Activated naive CD8-positive, alpha-beta T cell treated with anti-CD3 and anti-CD28 coated beads, Interleukin-2, amount 10 ng/mL, durations not matched to agents 7 days and 5 days (primary cell): ENCODE measurements at places on chromosomes 1 and 21.

DNA sequence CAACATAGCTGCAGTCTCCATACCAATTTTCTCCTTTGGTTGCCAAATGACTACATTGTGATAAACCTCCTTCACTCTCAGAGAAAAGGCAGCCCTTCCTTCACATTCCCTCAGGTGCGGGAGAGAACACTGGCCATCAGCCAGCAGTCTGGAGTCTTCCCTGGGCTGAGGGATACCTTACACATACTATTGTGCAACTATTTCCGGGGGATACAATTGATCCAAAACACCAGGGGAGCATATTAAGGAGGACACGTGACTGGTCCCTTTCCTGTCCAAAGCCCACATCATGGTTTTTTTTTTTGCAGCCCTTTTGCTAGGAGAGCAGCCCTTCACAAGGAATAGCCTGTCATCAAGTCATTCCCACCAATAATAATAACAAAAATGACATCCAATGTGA, 172.1 kb upstream of the ZRANB2 start:
- no peak for DNase-seq

GRCh38 chr1:916173-917075, 7.3 kb upstream of the SAMD11 start:
- DNase-seq = no peak

DNA sequence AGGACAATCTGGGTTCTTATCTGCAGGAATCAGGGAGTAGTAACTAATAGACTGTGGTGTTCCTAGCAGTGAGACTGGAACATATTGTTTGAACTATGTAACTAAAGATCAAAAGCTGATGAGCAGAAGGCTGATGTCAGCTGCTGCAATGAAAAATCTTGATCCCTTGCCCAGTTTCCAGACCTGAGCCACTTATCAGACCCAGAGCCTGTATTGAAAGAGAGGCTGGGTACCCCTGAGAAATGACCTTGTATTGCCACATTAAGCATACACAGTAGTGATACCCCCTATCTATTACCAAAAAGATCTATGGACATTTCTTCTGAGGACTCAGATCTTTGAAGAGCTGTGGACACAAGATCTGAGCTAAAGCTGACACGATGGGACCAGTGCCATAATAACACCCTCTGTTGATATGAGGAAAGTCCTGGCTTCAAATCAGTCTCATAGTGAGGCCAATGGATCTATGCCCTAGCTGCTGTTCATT, 178.0 kb upstream of the GALNT2 start:
- DNase-seq = no peak

DNA sequence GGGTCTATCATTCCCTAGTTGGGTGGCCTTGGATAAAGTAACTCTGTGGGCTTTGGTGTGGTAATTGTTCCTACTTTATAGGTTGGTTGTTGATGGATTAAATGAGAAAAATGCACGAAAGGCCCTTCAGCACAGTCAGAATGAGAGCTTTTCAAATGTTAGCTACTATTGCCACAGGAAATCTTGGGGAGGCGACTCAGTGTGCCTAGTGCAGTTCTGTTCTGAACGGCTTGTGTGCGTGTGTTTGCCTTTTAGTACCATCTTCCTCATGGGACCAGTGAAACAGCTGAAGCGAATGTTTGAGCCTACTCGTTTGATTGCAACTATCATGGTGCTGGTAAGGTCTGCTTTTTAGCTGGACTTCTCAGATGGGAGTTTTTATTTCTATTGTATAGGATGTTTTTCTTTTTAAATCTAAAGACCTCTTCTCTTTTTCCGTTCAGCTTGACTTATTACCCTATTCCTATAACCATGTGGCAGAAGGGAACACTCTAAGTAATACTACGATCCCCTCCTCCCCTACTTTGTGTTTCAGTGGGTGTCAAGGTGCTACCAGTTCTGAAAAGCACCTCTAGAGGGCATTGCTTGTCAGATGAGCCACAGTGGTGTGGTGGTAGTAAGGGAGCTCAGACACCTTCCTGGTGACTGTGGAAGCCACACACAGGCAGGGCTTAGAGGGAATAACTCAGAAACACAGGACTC, 9.2 kb downstream of the SFT2D2 start:
- DNase-seq = no peak

GRCh38 chr1:221503268-221503667, 238.6 kb downstream of the DUSP10 start:
- DNase-seq = no peak

GRCh38 chr1:16918371-16918770, 3.4 kb upstream of the CROCC start:
- no peak for DNase-seq

DNA sequence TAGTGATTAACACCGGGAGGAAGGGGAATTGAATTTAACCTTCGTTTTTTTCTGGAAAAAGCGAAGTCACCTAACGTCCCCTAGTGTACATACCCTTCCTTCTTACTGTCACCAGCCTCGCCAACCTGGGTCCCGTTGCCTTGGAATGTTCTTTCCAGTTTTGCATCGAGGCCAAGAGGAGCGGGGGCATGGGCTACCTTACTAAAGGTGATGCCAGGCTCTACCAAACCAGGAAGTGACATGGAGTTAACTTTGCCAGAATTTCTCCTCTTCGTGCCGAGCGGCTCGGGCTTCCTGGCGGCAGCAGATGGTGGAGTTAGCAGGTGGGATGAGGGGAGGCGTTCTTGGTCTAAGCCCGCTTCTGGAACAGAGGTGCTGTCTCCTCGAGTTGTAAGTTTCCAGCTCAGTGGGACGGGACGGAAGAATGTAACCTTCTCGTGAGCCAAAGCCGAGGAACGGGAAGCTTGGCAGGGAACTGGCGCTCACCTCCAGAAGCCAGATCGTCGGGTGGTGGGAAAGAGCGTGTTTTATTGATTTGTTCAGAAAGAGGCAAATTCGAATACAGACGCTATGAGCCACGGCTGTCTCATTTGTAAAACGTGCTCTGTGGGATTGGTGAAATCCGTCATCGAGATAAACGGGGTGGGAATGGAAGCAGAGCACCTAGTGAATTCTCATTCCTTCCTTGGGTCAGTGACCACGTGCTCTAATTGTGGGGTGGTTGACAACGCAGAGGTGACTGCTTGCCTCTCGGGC, 486 bp downstream of the NIPAL3 start:
- DNase-seq = no peak

GRCh38 chr1:96820671-96821070, 99.1 kb downstream of the PTBP2 start:
- no peak for DNase-seq

GRCh38 chr1:239811211-239811885, 280.3 kb upstream of the FMN2 start:
- DNase-seq = no peak

DNA sequence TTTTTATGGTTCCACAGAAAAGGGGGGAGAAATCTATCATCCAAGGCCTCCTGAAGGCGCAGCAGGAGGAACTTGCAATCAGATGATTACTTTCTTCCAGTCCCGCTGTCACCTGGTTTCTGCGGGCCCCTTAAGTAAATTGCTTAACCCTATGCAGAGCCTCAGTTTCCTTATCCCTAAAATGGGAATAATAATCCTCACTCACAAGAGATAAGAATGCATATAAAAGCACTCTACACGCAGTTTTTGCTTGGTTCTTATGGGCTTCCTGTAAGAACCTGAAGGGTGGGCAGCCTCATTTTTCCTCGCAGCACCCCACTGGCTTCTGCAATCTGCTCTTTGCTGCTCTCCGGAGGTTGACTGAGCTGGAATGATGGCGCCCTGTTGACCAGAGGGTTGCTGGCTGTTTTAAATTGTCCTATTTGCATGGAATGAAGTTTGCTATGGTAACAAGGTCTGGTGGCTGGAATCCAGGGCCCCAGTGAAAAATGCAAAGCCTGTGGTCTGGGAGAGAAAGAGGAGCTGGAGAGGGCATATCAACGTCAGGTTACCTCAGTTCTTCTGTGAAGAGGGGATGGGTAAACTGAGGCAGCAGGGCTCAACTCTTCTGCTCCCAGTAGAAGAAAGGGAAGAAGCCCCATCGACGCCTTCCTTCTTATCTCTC, 1.0 kb upstream of the KAZN start:
- no peak for DNase-seq

GRCh38 chr1:217861658-217862057, 230.5 kb downstream of the SPATA17 start:
- DNase-seq = no peak

DNA sequence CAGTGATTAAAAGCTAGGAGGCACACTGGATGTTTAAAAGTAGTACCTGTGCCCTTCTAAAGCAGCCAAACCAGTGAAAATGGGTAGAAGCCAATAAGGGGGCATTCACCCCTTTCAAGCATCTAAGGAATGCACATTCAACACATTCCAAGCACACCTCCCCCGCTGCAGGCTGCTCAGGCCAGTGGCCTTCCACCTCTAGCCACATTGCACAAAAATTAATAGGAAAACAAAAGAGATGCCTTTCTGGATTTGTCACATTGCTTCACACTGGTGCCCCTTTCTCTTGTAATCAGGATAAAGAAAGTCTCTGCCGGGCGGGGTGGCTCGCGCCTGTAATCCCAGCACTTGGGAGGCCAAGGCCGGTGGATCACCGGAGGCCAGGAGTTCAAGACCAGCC, 834.0 kb downstream of the USP25 start:
- no peak for DNase-seq

- no peak for DNase-seq
Observed at GRCh38 chr1:215878843-215879242, 311.7 kb downstream of the KCTD3 start.

DNA sequence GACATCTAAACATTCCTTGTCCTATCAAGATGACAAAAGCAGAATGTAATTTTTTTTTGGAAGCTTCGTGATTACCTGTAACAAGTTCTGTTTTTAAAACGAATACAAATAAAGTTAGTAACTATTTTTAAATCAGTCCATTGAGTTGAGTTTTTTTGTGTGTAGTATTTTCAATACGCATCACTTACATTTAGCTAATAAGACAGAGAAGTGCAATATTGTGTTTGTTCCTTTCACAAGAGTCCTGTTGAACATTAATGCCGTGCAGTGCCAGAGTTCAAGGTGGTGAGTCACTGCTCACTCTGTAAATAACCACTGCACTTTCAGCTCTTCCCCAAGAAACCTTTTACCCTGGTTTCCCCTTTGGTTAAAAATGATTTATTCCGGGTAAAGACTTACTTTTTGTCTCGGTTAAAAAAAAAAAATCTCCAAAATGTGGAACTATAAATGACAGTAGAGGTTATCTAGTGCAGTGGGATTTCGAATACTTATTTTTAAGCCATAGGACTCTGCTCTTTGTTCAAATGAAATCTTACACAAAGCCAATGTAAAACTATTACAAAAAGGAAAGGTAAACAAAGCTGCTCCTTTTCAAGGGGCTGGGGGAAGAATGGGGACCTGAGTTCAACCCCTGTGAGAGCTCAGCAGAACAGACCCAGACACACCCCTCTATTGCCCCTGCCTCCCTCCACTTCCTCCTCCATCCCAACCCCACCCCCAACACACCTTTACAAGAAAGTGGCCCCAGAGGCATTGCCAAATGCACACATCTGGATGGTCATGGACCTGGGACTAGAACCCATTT, 14.8 kb upstream of the NCMAP start:
- DNase-seq = no peak

GRCh38 chr21:29436143-29436542, 137.4 kb downstream of the BACH1 start:
- DNase-seq = peak; percentile 37

GRCh38 chr1:202908998-202909397, 18.0 kb downstream of the KLHL12 start:
- DNase-seq = no peak

GRCh38 chr1:184685116-184685515, 69.5 kb downstream of the EDEM3 start:
- DNase-seq = no peak

DNA sequence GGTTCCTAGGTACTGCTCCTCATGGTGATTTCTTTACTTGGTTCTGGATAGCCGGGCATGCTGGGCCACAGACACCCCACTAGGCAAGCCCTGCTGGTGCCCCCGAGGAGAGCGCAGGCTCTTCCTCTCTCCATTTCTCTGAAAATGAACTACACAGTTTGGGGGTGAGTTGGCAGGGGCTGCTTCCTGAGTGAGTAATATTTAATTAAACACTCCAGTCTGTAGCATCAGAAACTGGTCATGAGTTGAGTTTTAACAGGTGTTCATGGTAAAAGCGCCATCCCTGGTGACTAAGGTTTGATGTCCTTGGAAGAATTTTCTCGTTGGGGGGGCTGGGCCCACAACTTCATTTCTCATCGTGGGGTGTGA, 1.7 kb downstream of the SPSB1 start:
- no peak for DNase-seq

- DNase-seq = no peak
Observed at GRCh38 chr1:21636029-21636428, 33.1 kb downstream of the RAP1GAP start.

DNA sequence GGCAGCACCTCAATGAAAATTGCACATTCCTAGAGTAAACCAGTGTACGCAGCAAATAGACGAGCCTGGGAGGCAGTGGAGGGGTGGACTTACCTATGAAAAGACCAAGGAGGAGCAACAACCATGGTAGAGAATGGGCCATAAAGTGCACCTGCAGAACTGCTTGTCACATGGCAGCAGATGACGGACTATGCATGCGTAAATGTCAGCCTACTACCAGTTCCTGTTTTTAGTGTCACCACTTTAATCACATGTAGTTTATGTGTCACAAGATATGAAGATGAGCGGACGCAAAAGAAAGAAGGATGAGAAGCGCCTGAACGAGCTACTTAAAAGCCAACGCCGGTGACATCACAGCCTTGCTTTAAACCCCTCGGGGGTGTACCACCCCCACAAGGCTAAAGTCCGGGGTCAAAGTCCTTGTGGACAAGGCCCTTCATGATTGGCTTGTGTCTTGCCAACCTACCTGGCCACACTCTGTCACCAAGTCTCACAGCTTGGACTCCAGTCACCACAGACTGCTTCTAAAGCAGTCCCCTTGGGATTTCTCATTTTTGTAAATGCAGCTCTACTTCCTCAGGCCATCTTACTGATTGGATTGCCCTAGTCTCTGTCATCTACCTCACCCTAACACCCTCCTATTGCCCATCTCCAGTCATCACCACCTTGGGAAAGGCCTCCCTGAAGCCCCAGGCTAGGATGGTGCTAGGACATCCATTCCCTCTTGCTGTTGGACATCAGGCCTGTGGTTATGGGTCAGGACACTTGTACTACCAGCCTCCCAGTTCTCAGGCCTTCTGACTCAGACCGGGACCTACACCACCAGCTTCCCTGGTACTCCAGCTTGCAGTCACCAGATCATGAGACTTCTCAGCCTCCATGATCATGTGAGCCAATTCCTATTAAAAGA, 6.0 kb upstream of the LY9 start:
- no peak for DNase-seq
